ENCODE measurements at places on chromosomes 11 and 22.

DNA sequence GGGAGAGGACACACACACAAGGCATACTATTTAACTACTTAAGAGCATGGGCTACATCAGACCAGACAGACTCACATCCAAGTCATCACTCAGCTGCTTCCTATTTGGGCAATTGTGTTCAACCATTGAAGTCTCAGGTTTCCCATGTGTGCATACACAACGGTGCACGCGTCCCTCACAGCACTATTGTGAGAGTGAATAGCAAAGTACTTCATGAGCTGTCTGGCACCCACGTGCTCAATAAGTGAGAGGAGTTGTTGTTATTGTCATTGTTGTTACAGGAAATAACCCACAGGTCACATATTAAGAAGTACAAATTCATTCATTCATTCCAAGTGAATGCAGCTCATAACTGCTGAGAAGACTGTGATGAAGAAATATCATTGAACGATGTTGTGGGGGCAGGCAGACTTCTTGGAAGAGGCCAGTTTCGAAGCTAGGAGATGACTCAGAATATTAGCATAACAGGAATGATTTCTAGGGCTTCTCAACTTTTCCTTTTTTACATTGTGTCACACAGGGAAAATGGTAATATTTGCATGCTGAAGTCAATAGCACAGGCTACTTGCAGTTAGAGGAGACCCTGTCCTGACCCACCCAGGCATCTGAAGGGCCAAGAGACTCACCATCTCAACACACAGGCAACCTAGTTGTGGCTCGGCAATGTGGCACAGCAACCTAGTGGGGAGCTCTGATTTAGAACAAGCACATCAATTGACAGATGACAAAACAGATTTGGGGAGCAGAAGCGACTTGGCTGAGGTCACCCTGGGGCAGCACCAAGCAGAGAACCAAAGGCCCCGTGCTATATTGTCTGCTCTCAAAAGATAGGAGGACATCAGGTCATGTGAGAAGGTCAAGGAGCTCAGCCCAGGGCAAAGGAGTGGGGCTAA lies 606.0 kb downstream of the BUD13 start:
- DNase-seq: peak; percentile 32

- no peak for DNase-seq
These were observed 30.7 kb downstream of the SVIP start for GRCh38 chr11:22798901-22799300.

DNA sequence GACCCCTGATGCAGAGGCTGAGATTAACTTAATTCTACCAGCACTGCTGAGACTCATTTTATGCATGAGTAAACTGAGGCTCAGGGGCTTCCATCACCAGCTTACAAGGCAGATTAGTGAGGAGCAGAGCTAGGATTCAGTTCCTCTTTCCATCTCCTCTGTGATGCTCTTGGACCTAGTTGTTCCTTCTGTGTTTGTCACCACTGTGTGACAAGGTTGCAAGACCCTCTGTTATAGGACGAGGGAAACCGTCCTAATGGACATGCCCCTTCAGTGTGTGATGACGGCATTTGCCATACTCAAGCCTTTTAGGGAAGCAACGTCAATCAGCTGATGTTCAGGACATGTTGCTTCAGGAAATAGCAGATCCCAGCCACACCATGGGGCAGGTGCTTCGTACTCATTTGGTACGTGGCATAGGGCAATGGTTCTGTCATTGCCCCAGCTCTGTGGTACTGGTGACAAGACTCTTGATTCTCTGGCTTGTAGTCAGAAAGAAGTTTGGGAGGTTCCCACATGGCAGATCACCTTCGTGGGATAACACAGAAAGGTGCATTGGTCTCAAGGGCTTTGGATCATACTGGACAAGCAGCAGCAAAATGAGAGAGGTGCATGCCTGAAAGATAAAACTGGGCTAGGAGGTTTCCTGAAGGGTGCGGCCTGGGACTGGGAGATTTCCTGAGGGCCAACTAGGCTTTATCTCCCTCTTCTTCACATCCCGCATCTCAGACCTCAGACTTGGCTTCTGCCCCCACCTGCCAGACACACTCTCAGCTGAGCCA lies 23.9 kb upstream of the CD44 start:
- no peak for DNase-seq

GRCh38 chr11:68950270-68950669 lies 30.5 kb downstream of the MRGPRD start:
- no peak for DNase-seq

GRCh38 chr22:40388231-40388630 lies 17.8 kb downstream of the SGSM3 start:
- DNase-seq: no peak

DNA sequence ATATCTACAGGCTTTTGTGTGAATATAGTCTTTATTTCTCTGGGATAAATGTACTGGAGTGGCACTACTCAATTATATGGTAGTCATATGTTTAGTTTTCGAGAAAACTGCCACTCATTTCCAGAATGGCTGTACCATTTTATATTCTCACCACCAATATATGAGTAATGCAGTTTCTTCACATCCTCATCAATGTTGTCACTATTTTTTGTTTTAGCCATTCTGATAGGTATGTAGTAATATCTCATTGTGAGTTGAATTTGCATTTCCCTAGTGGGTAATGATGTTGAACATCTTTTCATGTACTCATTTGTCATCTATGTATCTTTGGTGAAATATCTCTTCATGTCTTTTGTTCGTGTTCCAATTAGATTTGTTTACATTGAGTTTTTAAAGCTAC lies 18.0 kb downstream of the ACRV1 start:
- DNase-seq: no peak

- no peak for DNase-seq
These were observed 17.8 kb downstream of the CHORDC1 start for GRCh38 chr11:90204832-90205646.

DNA sequence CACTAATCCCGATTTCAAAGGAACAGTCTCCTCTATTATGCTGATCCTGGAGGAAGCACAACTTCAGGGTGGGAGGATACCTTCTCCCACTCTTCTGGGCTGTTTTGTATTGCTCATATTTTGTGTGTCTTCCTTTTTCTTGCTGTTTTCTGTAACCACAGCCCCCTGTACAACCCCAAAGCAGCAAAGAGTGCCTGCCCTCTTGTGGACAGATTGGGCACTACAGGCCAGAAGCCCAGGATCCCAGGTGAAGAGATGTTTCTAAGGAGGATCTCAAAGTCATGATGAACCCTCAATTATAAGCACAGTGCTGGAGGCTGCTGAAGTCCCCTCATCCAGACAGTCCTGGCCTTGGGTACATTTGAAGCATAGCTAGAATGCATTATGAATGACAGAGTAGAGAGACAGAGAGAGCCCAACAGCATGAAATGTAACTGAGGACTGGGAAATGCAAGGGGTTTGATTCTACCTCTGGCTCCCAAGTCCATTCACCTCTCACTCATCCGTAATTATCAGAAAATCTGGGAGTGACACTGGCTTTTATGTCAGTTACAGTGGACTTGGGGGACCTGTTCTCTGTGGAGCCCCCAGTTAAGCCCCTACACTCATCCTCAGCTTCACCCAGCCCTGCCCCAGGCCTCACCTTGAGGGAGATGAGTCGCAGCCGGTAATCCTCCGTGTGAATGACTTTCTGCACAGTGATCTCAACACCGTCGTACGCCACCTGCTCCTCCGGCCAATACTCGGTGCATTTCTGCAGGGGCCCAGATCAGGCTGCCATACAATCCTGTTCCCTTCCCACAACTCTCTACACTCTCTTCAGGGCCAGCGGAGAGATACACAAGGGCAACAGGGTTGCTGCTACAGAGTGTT lies 6.2 kb upstream of the IGSF22 start:
- DNase-seq: peak; percentile 73

GRCh38 chr11:123292647-123293046 lies 97.6 kb upstream of the CLMP start:
- DNase-seq: no peak

- no peak for DNase-seq
These were observed 111.7 kb downstream of the TEAD1 start for GRCh38 chr11:12785901-12786300.

- no peak for DNase-seq
These were observed 19.4 kb downstream of the MAML2 start for GRCh38 chr11:96323642-96323985.

DNA sequence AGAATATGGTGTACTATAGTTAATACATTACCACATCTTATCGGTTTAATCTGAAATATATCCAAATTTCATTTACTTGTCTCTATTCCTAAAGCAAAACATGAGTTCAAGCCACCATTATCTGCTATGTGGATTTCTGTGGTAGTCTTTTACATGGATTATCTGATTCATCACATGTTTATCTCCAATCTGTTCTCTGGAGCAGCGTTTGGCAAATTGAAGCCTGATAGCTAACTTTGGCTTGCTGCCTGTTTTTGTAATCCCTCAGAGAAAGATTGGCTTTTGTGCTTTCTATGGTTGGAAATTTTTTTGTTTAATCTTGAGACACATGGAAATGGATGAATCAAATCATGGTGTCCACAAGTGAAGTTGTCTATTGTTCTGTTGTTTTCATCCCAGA lies 274.3 kb downstream of the JRKL start:
- DNase-seq: no peak

DNA sequence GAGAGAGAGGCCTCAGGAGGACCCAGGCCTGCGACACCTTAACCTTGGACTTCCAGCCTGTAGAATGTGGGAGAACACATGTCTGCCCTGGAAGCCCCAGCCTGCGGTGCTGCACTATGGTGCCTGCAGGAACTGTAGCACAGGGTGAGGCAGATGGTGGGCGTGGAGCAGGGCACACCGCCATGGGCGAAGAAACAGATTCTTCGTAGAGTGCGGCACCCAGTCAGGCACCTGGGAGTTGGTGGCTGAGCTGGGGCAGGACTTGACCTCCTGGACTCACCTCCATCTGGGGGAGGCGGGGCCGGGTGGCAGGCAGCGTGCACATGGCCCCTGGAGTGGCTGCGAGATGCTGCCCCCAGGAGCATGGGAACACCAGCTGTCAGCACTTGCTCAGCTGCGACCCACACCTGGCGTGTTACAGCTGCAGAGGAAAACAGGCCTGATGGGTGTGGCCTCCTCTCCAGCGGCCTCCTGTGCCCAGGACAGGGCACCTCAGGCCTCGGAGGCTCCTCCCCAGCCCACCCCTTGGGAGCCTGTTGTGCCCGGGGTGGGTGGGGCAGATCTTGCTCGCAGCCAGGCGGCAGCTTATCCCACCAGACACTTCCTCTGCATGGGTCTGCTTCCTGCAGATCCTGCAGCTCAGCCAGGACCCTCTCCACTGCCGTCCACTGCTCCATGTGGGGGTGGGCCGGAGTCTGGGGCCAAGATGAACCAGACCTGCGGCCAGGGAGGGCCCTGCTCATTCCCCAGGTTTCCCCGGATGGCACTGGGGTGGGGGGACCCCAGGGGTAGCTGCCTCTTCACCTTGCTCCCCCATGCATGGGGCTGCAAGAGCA lies 80.4 kb downstream of the MYEOV start:
- DNase-seq: peak; percentile 37

DNA sequence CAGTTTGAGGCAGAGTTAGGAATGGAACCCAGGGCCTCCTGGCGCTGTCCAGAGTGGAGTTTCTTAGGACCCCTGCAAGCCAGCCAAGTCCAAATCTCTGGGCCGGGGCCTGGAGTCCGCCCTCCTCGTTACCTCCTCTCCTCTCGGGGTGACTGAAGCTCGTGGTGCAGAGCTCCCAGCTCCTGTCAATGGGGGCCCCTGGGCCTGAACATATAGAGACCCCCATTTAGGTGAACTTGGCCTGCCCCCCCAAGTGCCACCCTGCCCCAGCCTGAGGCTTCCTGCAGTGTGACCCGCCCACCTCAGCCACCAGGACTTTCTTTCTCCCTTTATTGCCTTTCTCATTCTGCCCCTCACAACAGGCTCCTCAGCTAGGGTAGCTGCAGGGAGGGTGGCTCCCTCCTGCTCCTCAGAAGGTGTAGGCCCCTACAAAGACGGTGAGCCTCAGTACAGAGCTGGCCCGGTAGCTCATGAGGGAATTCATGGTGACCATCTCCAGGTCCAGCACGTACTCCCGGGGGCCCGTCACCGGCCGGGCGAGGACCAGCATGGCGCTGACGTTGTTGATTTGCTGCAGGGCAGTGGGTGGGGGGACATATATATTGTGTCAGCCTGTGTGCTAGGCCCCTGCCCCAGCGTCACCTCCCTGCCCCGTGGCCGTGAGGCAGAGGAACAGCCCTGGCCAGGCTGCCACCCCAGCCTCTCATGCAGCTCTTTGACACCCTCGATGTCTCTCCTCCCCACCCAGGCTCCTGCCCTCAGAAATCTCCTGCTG lies 5.9 kb downstream of the EFEMP2 start:
- DNase-seq: no peak

GRCh38 chr22:19086896-19087295 lies 35.3 kb downstream of the DGCR2 start:
- no peak for DNase-seq

DNA sequence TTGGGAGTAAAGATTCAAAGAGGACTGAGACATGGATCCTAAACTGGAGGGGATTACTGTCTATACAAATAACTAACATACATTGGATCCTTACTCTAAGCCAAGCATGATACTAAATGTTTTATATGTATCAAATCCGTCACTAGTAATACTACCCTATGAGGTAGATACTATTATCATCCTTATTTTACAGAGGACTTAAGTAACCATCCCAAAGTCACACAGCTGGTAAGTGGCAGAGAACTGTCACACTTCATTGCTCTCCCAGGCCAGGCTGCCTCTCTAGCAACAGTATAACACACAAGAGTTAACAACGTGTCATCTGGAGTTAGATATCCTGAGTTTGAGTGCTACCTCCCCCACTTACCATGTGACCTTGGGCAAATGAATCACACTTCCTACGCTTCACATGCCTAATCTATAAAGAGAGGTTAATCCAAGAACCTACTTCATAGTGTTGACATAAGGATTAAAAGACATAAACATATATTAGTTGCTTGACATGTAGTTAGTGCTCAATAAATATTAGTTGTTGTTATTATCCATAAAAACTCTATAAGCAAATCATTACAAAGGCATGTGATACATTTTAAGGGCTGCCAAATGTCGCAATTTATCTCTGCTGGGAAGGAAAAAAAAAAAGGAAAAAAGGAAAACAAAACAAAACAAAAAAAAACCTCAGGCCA lies 33.8 kb upstream of the SPON1 start:
- DNase-seq: peak; percentile 17

GRCh38 chr11:86097980-86098379 lies 29.1 kb upstream of the PICALM start:
- DNase-seq: no peak

DNA sequence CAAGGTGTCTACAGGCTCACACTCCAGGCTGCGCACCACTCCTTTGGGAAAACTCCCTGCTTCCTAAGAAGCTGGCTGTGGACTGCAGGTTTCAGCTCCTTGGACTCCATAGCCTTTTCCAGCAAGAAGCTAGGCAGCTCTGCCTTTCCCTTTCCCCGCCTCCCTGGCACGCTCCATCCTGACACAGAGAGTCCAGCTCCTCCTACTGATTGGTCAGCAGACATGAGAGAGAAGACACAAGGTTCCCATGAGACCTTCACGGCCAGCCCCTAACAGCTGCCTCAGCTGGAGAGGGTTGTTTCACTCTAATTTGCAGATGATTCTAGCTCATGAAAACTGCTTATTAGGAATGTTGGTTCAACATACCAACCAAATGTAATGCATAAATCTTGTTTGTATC lies 27.6 kb downstream of the TENM4 start:
- DNase-seq: no peak

GRCh38 chr11:94379613-94380012 lies 21.6 kb downstream of the GPR83 start:
- DNase-seq: no peak

- no peak for DNase-seq
These were observed 47.6 kb downstream of the SMIM38 start for GRCh38 chr11:69203381-69203780.
